ENCODE measurements at places on chromosomes 1 and 21. TPM values are rescaled to one million over a fixed set of nuclear protein-coding genes. Genes with fewer than 3 reads are reported as not detected.
A peak's percentile ranks its signal among the peaks of the same experiment; 100 is the strongest.

DNA sequence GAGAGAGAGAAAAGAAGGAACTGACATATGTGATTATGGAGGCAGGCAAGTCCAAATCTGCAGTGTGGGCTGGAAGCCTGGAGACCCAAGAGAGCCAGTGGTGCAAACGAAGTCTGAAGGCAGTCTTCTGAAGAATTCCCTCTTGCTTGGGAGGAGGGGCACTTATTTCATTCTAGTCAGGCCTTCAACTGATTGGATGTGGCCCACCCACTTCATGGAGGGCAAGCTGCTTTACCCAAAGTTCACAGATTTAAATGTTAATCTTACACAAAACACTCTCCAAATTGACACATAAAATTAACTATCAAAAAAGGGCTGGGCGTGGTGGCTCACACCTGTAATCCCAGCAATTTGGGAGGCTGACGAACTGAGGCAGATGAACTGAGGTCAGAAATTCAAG is 103.5 kb upstream of the RAB3GAP2 start:
- H3K36me3 ChIP-seq: no peaks in the 10 kb centered on the region
- no peak overlapping the region for H3K27ac ChIP-seq
- H3K27me3 ChIP-seq: no peaks in the 10 kb centered on the region
- DNase-seq: no peak
- no peaks in the 10 kb centered on the region for H3K4me1 ChIP-seq
- no peak overlapping the region for H3K4me3 ChIP-seq

GRCh38 chr1:15953294-15953771 is 22.6 kb downstream of the ZBTB17 start:
- no peak for DNase-seq
- peaks cover 68% of the 10 kb centered on the region for H3K4me1 ChIP-seq
- no peak overlapping the region for H3K27ac ChIP-seq
- H3K4me3 ChIP-seq: no peak overlapping the region
- no peaks in the 10 kb centered on the region for H3K27me3 ChIP-seq

- no peaks in the 10 kb centered on the region for H3K36me3 ChIP-seq
- H3K27me3 ChIP-seq: no peaks in the 10 kb centered on the region
- no peaks in the 10 kb centered on the region for H3K4me1 ChIP-seq
- H3K27ac ChIP-seq: no peak overlapping the region
- no peak for DNase-seq
- H3K4me3 ChIP-seq: no peak overlapping the region
Measured at GRCh38 chr21:31450980-31451379, 106.9 kb upstream of the TIAM1 start.

- no peak overlapping the region for H3K27ac ChIP-seq
- no peaks in the 10 kb centered on the region for H3K4me1 ChIP-seq
- H3K27me3 ChIP-seq: no peaks in the 10 kb centered on the region
Measured at GRCh38 chr1:234879147-234880080, 249.2 kb downstream of the TOMM20 start.

GRCh38 chr1:22819361-22819760 is 108.7 kb downstream of the EPHB2 start:
- no peaks in the 10 kb centered on the region for H3K27me3 ChIP-seq
- no peak overlapping the region for H3K27ac ChIP-seq
- DNase-seq: no peak
- H3K4me3 ChIP-seq: no peak overlapping the region
- peaks cover 5% of the 10 kb centered on the region for H3K4me1 ChIP-seq

- no peak for DNase-seq
- H3K36me3 ChIP-seq: no peaks in the 10 kb centered on the region
- H3K4me3 ChIP-seq: no peak overlapping the region
- no peaks in the 10 kb centered on the region for H3K4me1 ChIP-seq
- H3K27ac ChIP-seq: no peak overlapping the region
Measured at GRCh38 chr1:7596126-7596965, 174.8 kb upstream of the VAMP3 start.

DNA sequence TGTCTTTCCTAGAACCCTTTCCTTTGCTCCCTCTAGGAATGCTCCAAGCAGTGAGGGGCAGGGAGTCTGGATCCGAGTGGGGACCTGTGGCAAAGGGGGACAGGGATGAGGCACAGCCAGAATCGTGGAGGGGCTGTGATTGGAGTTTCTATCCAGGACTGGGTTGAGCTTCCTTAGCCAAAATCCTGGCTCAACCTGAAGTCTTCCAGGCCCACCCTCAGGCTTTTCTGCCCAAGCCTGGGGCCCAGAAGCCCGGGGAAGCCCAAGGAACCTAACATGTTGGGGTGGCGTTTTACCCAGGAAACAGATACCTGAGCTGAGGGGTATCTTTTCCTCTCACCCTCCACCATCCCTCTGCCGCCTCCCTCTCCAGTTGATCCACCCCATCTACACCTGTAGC is 5.4 kb downstream of the MYOG start:
- H3K36me3 ChIP-seq: no peaks in the 10 kb centered on the region
- peaks cover 28% of the 10 kb centered on the region for H3K27me3 ChIP-seq
- H3K4me3 ChIP-seq: no peak overlapping the region
- no peaks in the 10 kb centered on the region for H3K4me1 ChIP-seq
- H3K27ac ChIP-seq: no peak overlapping the region

DNA sequence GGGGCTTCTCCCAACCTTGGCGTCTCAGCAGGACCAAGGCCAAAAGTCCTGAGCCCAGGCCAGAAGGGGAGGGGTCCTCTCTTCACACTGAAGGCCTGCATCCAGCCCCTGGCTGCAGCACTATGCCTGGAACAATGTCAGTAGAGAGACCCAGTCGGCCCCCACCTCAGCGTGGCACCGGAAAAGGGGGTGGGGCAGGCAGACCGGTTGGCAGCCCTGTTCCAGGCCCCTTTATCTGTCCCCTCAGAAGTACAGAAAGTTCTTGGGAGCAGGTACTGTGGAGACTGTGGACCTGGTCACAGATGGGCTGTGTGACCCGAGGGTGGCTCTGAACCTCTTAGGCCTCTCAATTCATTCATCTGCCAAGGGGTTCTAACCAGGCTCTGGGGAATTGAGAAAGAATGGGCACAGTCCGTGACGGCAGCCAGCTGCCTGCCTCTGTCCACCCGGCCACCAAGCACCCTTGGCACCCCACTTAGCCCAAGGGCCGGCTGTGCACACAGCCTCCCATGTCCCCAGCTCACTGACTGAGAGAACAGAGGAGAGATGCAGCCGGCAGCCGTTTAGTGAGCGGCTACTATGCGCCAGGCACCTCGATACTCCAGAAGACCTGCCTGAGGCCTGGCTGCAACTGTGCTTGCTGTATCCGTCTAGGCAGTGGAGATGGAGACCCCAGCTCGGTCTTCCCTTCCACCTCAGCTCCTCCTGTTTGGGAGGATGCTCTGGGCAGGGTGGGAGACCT is 23.9 kb downstream of the RUNX3 start:
- no peak overlapping the region for H3K27ac ChIP-seq
- H3K36me3 ChIP-seq: no peaks in the 10 kb centered on the region
- no peak overlapping the region for H3K4me3 ChIP-seq
- H3K4me1 ChIP-seq: no peaks in the 10 kb centered on the region

DNA sequence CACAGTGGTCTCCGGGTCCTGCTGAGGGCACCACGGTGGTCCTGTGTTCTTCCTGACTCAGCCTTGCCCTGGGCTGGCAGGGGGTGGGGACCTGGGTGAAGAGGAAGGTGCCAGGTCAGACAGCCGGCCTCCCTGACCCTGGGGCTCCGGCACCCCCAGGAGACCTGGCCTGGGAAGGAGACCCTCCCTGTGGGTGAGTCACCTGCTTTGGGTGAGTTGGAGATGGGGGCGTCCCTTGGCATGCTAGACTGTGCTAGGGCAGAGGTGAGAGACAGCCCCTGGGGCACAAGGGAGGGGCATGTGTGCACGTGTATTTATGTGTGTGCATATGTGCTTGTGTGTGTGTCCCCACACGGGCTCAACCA is 23.4 kb downstream of the SPSB1 start:
- no peaks in the 10 kb centered on the region for H3K36me3 ChIP-seq
- no peak for DNase-seq
- H3K4me3 ChIP-seq: no peak overlapping the region
- H3K27ac ChIP-seq: no peak overlapping the region
- no peaks in the 10 kb centered on the region for H3K27me3 ChIP-seq

- no peak for DNase-seq
- H3K27me3 ChIP-seq: no peaks in the 10 kb centered on the region
- no peak overlapping the region for H3K27ac ChIP-seq
- no peaks in the 10 kb centered on the region for H3K36me3 ChIP-seq
- no peak overlapping the region for H3K4me3 ChIP-seq
Measured at GRCh38 chr21:45432575-45433255, 27.8 kb downstream of the COL18A1 start.

- no peaks in the 10 kb centered on the region for H3K36me3 ChIP-seq
- H3K4me3 ChIP-seq: no peak overlapping the region
- no peak for DNase-seq
- H3K4me1 ChIP-seq: no peaks in the 10 kb centered on the region
- H3K27ac ChIP-seq: no peak overlapping the region
Measured at GRCh38 chr1:65964123-65964522, 171.4 kb downstream of the PDE4B start.

DNA sequence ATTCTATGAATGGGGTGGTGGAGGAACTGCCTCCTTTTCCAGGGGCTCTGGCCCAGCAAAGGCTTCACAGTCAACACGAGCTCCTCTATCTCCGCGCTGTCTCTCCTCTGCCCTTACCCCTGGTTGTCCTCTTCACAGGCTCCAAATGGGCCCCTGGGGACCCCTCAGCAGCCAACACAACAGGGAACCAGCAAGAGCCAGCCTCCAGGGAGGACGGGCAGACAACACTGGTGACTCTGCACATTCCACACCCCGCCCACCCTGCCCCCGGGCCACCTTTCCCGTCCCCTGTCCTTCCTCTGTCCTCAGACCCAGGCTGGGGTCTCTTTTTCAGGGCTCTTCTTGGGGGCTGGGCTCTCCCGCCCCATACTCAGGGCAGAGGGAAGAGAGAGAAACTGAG is 17.5 kb upstream of the ETV3 start:
- H3K4me3 ChIP-seq: no peak overlapping the region
- no peaks in the 10 kb centered on the region for H3K36me3 ChIP-seq
- H3K27me3 ChIP-seq: no peaks in the 10 kb centered on the region
- DNase-seq: peak; percentile 10

DNA sequence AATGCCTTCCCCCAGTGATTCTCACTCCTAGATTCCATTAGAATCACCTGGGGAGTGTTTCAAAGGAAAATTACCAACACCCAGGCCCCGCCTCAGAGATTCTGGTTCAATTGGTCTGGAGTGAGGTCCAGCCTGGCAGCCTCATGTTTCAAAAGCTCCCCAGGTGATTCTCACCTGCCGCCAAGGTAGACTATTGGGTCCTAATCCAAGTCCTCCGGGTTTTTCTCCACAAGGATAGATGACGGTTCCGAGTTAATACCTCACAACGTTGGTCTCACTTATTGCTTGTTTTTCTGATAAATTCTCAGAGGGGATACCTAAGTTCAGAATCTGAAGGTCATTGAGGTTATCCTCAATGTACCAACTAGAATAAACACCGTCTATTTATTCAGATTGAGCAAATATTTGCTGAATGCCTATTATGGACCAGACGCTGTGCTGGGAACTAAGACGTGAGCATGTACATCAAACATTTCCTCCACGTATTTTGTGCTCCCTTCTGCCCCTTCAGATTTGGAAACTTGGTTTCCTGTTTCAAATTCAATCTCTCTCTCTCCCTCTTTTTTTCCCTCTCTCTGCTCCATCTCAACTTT is 97.5 kb downstream of the SEC16B start:
- no peak for DNase-seq
- no peak overlapping the region for H3K4me3 ChIP-seq
- H3K4me1 ChIP-seq: no peaks in the 10 kb centered on the region
- H3K27ac ChIP-seq: no peak overlapping the region
- H3K36me3 ChIP-seq: no peaks in the 10 kb centered on the region

DNA sequence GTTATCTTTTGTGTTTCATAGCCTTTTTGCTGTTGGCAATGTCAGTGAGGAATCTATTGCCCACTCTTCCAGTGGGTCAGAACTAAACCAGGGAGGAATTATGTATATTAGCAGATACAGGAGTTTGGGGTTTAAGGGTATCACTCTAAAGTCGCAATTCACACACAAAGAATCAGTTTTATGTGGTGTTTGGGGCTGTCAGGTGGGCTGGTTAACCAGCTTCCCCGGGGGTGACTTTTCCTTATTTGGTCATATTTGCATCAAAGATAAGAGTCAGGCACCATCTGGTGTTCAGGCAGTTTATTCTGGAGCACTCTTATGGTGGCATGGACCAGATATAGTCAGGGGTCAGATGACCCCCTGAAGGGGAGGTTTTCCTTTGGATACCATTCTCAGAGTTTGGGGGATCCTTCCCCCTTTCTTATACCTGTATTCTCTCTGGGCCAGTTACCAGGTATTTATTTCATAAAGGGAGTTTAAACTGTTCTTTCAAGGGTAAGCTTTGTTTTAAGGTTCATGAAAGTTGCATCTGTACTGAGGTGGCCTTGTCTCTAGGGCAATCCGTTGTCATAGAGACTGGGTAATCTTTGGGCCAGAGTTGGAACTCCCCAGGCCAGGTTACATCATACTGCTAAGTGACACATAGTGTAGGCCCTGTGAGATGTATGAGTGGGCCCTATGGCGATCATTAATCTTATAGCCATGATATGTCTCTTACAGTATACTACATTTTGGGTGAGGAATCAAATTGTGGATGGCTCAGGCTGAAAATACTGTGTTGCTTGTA is 148.2 kb downstream of the RWDD3 start:
- no peaks in the 10 kb centered on the region for H3K27me3 ChIP-seq
- no peak for DNase-seq
- no peaks in the 10 kb centered on the region for H3K36me3 ChIP-seq
- H3K27ac ChIP-seq: no peak overlapping the region

- no peaks in the 10 kb centered on the region for H3K36me3 ChIP-seq
- no peak for DNase-seq
- no peaks in the 10 kb centered on the region for H3K27me3 ChIP-seq
- no peak overlapping the region for H3K4me3 ChIP-seq
- H3K27ac ChIP-seq: no peak overlapping the region
Measured at GRCh38 chr1:239954836-239955235, 136.8 kb upstream of the FMN2 start.

The LCE2A gene
- not detected for total RNA-seq

The SRSF4 gene
- total RNA-seq: 75.9 TPM

The SYCP1 gene
- total RNA-seq: not detected

The NBPF6 gene
- total RNA-seq: 1.2 TPM

The TCHHL1 gene
- total RNA-seq: not detected
